Left cardiac atrium (tissue), 4 donors: ENCODE measurements at places on chromosomes 7 and 10. TPM values are rescaled to one million over a fixed set of nuclear protein-coding genes. Genes with fewer than 3 reads are reported as not detected.

WNT2 gene
- total RNA-seq: not detected

ADRA2A gene
- 3.6 TPM for total RNA-seq

CLRN3 gene
- not detected for total RNA-seq

CDC14C gene
- total RNA-seq: not detected

TRDMT1 gene
- total RNA-seq: 5.0 TPM

CTAGE4 gene
- 1.3 TPM for total RNA-seq

OR6V1 gene
- not detected for total RNA-seq

CTTNBP2 gene
- total RNA-seq: 4.3 TPM

DNA sequence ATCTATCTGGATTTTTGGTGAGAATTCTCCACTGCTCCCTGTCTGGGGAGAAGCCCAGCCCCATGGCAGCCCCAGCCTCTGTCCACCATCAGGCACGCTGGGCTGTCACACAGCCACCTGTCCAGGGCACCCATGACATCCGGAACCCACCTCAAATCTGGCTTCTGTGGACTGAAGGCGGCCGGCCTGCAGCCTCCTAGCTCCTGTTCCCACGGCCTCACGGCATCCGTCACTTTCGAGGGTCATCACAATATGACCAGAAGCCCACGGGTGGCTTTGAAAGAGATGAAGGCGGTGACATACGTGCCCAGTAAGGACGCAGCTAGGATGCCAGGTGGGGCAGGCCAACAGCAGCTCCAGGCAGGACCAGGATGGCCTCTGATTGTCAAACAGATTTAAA is 140.9 kb downstream of the PTPRN2 start:
- no peak for DNase-seq

GRCh38 chr10:132632091-132632561 is 94.5 kb downstream of the INPP5A start:
- peak; percentile 74 for DNase-seq

DNA sequence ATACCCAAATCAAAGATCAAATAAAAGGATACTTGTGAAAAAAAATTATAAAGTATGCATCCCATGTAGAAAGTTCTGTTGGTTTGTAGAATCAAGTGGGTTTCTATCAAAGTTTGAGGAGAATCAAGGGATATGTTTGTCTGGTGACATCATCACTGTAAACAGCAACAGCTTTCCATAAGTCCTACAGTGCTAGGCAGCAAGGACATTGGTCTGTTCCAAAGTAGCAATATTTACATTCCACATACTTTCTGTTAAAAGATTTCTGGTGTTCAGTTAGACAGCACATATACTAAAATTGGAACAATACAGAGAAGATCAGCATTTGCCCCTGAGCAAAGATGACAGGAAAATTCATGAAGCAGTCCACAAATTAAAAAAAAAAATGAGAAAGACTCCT is 683.9 kb downstream of the XPNPEP1 start:
- DNase-seq: no peak

GRCh38 chr7:158492367-158492764 is 95.3 kb downstream of the PTPRN2 start:
- no peak for DNase-seq

- no peak for DNase-seq
Observed at GRCh38 chr7:38905056-38905759, 3.8 kb downstream of the VPS41 start.

- no peak for DNase-seq
Observed at GRCh38 chr7:34454381-34454780, 203.6 kb upstream of the NPSR1 start.

DNA sequence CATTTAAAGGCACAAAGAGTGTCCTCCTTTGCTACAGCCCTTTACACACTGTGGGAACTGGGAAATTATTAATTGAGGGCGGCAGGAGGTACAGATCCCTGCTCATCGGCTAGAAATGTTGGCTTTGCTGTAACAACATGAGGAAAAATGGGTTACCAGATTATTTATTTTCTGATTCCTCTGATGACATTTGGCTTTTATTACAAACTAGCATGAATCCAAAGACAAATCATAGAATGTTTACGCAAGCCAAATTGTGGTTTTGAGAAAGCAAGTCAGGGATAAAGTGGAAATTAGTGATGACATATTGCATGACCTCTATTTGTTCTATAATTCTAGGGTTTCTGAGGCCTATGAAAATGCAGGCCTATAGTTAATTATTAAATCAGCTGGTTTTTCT is 126.1 kb upstream of the TMEM196 start:
- no peak for DNase-seq

DNA sequence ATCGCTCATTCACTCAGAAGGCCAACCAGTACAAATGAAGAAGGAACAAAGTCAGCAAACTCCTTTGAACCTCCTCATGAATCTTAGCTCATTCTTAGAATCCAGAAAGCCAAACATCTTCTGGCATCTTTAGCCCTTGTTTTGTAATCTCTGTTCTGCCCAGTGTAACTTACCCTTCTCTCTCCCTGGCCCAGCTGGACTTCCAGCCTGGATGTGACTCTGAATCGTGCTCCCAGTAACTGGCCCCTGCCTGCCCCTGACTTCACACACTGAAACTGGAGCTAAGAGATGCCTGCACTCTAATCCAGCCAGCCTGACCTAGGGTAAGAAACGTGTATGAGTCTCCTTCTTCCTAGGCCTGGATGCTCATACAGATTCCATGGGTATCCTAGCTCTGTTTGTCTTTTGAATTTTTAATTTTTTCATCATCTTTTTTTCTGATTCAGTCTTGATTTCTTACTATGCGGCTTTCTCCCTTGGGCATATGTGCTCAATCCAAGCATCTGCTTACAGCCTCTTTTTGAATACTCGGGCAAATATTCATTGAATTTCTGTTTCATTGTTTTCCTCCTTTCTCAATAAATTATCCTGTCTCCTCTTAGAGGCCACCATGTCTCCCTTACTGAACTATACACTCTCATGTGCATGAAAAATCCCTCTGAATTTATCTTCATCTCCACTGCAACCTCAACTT is 845.6 kb upstream of the AUTS2 start:
- peak; percentile 23 for DNase-seq

DNA sequence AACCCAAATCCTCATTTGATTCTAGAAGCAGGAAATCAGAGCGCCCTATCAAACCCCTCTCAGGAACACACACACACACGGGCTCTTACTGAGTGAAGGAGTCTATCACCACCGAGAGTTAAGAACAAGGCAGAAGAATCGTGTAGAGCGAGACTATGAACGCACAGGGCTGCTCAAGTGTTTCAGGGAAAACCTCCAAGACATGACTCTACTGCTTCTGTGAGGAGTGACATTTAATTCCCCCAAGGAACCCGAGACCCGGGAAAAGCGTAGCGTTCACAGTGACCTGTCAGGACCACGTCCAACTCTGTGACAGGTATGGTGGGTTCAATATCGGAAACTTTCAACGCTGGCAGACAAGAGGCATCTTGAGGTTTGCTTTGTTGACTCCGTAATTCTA is 21.6 kb downstream of the PITRM1 start:
- DNase-seq: no peak
